ENCODE measurements at places on chromosomes 1 and 21. TPM values are rescaled to one million over a fixed set of nuclear protein-coding genes. Genes with fewer than 3 reads are reported as not detected.

GREM2 gene
- polyA plus RNA-seq = 1.1 TPM

RAD54L gene
- 0.24 TPM for polyA plus RNA-seq

TMEM53 gene
- 13.3 TPM for polyA plus RNA-seq

SLC30A1 gene
- 20.5 TPM for polyA plus RNA-seq

C8A gene
- polyA plus RNA-seq = not detected

ELAPOR1 gene
- polyA plus RNA-seq = 0.79 TPM

GBP2 gene
- polyA plus RNA-seq = 58.1 TPM

ALX3 gene
- polyA plus RNA-seq = 0.07 TPM

TAF5L gene
- 19.3 TPM for polyA plus RNA-seq

GPX7 gene
- 8.2 TPM for polyA plus RNA-seq

ZNF593OS gene
- polyA plus RNA-seq = 0.32 TPM

BARHL2 gene
- polyA plus RNA-seq = not detected

TRIM45 gene
- polyA plus RNA-seq = 1.3 TPM

MATN1 gene
- polyA plus RNA-seq = 0.09 TPM

S100A7 gene
- polyA plus RNA-seq = not detected

IL22RA1 gene
- polyA plus RNA-seq = 0.25 TPM

TTC24 gene
- polyA plus RNA-seq = 0.17 TPM

Data from adipose tissue (tissue), 3 donors.